Jurkat, Clone E6-1 (cell line): ENCODE measurements at places on chromosomes 4 and X.

DNA sequence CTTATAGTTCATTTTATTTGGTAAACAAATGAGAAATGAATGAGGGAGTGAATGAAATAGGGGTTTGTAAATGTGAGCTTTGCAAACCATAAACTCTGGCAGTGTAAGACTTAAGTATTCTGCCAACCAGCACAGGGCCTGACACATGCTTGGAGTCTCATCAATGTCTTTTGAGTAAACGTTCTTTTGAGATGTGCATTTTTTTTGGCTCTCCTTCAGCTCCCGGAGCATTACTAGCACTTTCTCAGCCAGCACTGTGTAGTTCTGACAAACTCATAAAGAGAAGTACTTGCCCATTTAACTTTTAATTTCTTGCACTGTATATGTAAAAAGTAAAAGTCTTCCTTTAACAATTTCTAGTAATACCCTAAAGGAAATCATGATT, 245.3 kb downstream of the HS3ST1 start:
- DNase-seq, result no peak

DNA sequence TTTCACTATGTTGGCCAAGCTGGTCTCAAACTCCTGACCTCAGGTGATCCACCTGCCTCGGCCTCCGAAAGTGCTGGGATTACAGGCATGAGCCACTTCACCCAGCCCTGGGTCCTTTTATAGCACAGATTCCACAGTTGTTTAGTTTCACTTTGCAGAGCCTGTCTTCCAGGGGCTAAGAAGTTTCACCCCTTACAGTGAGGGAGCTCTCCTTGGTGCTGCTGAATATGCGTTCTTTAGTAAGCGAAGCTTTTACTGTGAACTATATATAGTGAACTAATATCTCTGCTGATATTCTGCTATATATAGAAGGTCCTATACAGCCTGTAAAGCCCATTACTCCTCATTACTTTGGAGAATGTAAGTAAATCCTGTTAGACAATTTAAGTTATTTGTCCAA, 4.2 kb downstream of the TCEAL6 start:
- no peak for DNase-seq

DNA sequence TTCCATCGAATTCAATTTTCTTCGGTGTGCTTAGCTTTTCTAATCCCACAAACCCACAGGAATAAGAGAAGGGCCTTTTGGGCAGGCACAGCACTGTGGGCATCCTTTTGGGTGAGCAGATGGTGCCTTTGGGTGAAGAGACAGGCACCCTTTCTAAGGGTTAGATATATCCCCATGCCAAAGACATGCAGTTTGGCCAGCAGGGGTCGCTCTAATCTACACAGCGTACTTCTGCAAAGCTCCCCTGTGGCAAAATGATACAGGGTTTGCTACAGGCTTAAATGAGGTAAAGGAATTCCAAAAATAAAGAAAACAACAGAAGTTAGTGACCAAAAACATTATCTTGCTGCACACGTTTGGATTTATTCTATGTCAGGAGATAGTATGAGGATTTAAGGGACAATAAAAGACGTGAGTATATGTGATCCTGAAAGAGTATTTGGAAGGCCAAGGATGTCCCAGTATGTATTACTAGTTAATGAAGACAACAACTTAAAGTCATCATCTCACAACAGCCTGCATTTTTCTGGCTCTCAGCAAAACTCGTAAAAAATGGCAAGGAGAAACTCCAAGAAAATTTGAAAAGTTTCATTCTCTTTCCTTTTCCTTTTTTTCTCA, 49.5 kb downstream of the PHEX start:
- peak; percentile 35 for DNase-seq

DNA sequence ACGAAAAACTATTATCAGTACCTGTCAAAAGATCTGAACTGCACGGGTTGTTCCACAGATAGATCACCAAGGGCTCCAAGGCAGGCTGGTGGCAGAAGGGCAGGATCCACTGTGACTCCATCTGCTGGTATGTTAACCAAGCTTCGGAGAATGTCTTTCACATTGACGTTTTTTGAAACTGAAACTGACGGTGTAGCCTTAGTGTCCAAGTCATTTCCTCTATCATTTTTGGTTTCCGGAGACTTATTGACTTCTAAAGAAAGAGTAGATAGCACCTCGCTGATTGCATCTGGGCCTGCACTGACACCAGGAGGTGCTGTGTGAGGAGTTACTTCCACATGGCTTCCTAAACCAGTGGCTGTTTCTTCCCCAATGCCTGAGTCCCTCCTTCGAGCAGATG, 186.9 kb downstream of the LRBA start:
- DNase-seq, result no peak

GRCh38 chr4:13599159-13599558, 28.4 kb downstream of the BOD1L1 start:
- DNase-seq, result no peak

- DNase-seq, result peak; percentile 23
Observed at GRCh38 chr4:126405369-126405982, 1090.7 kb downstream of the FAT4 start.

GRCh38 chr4:90184560-90184959, 57.4 kb downstream of the CCSER1 start:
- no peak for DNase-seq

GRCh38 chrX:40952855-40953254, 132.4 kb upstream of the USP9X start:
- DNase-seq, result peak; percentile 39

GRCh38 chr4:153333874-153334273, 10.6 kb upstream of the MND1 start:
- DNase-seq, result no peak

- no peak for DNase-seq
Observed at GRCh38 chr4:10033191-10033881, 12.0 kb upstream of the SLC2A9 start.

DNA sequence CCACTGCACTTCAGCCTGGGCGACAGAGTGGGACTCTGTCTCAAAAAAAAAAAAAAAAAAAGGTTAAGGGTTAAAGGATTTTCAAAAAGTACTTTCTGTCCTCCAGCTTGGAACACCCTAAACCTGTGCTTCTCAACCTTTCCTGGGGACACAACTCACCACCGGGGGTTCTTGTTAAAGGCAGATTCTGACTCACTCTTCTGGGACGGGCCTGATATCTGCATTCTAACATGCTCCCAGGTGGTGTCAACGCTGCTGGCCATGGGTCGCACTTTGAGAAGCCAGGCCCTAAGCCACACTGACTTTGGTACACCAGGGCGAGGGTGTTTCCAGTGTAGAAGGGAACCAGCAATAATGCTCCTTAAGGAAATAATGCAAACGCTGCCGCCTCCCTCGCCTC, 46.1 kb downstream of the AFAP1 start:
- DNase-seq, result no peak

- no peak for DNase-seq
Observed at GRCh38 chr4:74161666-74162450, 3.9 kb downstream of the MTHFD2L start.

- no peak for DNase-seq
Observed at GRCh38 chr4:108751321-108751720, 11.5 kb downstream of the ETNPPL start.

GRCh38 chr4:173488074-173488473, 42.0 kb downstream of the HAND2 start:
- no peak for DNase-seq

- peak; percentile 79 for DNase-seq
Observed at GRCh38 chr4:108533245-108533844, 87.0 kb upstream of the RPL34 start.

DNA sequence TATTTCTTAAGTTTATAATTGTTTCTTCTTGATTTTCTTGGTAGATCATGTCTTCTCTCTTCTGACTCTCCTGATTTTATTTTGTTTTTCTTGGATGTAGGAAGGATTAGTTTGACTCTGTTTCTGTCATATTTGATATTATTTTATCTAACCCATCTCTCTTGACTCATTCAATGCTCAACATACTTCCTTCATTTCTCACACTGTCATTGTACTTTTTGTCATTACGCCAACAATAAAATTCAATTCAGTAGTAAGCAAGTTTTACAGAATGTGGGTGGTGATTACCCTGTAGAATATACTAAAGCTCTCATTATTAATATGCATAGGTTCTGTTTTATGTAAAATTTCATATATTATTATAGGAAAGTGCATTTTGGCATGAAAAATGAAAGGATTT, 1303.0 kb upstream of the AGA start:
- no peak for DNase-seq

- no peak for DNase-seq
Observed at GRCh38 chr4:123083646-123084045, 161.2 kb upstream of the NUDT6 start.

DNA sequence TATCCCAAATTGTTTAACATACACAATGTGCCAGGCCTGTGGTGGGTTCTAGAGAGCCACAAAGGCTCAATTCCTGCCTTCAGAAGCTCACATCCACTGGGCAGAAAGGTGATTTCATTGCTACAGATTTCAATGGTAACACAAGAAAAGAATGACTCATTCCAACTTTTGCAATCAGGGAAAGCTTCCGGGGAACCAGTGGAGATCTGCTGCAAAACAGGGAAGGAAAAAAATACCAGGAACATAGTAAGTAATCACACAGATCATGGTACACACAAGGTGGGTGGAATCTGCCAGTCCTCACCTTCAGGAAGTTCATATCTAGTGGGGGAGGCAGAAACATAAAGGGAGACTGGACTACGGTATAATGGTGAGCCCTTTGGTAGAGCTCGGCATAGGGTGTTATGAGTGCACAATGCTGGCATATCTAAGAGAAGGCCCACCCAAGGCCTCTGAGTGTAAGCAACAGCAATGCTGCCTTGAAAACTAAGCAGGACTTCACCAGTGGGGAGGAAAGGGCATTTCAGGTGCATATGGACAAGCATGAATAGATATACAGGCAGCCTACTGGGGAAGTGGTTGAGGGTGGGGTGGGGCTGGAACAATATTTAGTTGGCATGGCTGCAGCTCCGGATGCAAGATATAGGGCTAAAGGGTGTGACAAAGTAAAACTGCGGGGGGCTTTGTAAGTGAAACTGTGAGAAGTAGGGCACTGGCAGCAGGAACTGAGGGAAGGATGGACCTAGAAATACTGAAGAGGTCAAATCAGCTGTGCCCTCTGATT, 24.2 kb downstream of the GPRIN3 start:
- DNase-seq, result no peak

DNA sequence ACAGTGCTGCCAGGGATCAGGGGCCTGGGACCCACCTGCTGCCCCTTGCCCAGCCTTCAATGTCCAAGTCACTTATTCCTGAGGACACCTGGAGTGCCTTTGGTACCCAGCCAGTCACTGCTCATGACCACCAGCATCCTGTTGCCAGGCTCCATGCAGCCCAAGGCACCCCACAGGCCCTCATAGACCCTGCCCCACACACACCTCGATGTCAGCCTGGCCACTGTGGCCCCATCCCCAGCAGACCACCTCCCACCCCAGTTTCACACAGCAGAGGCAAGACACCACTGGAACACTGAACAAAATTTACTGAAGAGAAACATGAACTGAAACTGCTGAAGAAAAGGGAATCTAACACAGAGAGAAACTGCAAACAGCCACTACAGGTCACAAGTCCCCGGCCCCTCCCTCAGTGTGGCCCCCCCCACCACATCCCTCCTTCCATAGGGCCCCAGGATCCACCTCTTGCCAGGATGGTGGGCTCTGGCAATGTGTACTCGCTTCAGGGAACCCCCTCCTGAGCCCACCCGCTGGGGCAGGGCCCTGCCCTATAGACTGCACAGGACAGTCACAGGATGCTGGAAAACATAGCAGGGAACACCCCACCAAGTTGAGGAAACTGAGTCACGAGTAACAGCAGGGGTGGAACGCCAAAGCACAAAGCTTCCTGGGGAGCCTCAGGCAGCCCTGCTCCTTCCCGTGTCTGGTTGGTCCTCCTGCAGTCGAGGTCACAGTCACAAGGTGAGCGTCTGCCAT, 5.2 kb downstream of the PNMA5 start:
- DNase-seq, result no peak

GRCh38 chr4:76982638-76983584, 33.4 kb downstream of the SEPTIN11 start:
- DNase-seq, result no peak

GRCh38 chrX:118548841-118549240, 53.2 kb downstream of the DOCK11 start:
- DNase-seq, result no peak
